ENCODE measurements at places on chromosomes 6 and 20. TPM values are rescaled to one million over a fixed set of nuclear protein-coding genes. Genes with fewer than 3 reads are reported as not detected.

The SLC35F1 gene
- not detected for total RNA-seq

The CST7 gene
- total RNA-seq, result not detected

The MYB gene
- under 0.01 TPM for total RNA-seq

The MED23 gene
- total RNA-seq, result 25.0 TPM

The BTBD3 gene
- total RNA-seq, result 15.4 TPM

The CD109 gene
- 79.4 TPM for total RNA-seq

The MOXD1 gene
- 14.3 TPM for total RNA-seq

The CLDN20 gene
- not detected for total RNA-seq

The TOX2 gene
- total RNA-seq, result 2.0 TPM

The DPPA5 gene
- not detected for total RNA-seq

The DSP gene
- under 0.01 TPM for total RNA-seq

The ARMC12 gene
- total RNA-seq, result 0.20 TPM

The GTSF1L gene
- not detected for total RNA-seq

Measured in subcutaneous preadipocyte (primary cell).